ENCODE measurements at places on chromosomes 4 and X.
A peak's percentile ranks its signal among the peaks of the same experiment; 100 is the strongest.

GRCh38 chr4:109721033-109721432 is 8.8 kb downstream of the PLA2G12A start:
- H3K4me1 ChIP-seq: no peaks in the 10 kb centered on the region
- no peak overlapping the region for H3K27ac ChIP-seq
- no peaks in the 10 kb centered on the region for H3K27me3 ChIP-seq
- no peak overlapping the region for H3K4me3 ChIP-seq
- no peaks in the 10 kb centered on the region for H3K36me3 ChIP-seq

DNA sequence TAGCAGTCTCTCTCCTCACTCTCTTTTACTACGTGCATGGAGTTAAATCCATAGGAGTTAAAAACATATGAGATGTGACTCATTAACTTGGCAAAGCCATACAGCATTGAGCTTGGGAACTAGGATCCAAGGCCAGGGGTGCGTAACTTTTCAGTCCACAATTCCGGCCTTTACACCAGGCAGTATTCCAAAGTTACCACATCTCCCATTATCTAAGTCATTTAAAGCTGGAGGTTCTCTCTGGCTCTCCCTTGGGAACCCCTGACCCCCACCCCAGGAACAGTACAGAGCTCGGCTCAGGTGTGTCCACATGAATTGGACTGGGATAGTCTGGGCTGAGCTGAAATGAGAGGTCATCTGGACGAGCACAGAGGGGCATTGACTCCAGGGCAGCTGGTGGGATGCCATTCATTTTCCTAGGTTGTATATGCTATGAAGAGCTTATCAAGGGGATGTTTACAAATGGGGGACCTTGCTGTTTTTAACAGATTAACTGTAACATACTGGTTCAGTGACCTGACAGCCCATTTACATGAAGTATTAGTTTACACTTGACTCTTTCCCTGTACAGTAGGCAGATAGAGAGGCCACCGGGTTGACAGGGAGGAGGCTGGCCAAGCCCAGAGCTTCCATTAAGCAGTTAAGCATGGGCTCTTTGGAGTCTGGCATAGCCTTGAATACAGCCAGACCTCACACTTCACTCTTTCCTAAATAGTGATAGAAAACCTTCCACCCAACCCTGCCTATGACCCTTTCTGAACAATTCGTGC is 128.8 kb downstream of the RAB28 start:
- no peak overlapping the region for H3K27ac ChIP-seq
- H3K4me3 ChIP-seq: no peak overlapping the region
- H3K4me1 ChIP-seq: no peaks in the 10 kb centered on the region
- no peaks in the 10 kb centered on the region for H3K36me3 ChIP-seq
- no peak for DNase-seq
- no peaks in the 10 kb centered on the region for H3K27me3 ChIP-seq

DNA sequence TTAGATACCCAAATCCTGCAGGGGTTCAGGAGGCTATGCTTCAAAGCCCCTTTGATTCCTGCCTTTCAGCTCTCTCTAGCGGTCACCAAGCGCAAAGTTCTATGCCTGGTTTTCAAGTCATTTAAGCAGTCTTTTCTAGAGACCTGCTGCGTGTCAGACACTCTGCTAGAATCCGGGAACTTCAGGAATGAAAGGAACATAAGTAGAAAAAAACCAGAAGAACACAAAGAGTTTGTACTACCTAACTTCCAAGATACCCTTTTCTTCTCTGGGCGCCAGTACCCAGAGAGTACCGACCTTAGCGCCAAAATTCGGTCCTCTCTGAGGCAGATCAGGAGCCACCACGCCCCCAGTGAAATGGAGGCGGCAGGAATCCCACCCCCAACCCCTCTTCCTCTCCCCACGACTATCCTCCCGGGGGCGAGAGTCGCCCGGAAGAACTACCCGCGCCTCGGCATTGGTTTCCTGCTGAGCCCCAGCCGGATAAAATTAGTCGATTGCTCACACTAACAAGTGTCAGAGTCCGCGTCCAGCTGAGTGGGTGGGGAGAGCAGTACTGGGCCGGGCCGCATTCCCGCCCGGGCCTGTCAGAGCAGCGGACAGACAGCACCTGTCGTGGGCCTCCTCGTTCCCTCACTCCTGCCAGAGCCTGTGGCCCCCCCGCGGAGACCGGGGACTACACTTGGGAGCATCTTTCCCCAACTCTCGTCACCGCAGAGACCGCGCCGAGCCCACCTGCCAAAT is 78.8 kb downstream of the RLIM start:
- no peaks in the 10 kb centered on the region for H3K27me3 ChIP-seq
- no peaks in the 10 kb centered on the region for H3K4me1 ChIP-seq
- peak overlapping the region; percentile 37 for H3K4me3 ChIP-seq
- H3K27ac ChIP-seq: peak overlapping the region; percentile 76

DNA sequence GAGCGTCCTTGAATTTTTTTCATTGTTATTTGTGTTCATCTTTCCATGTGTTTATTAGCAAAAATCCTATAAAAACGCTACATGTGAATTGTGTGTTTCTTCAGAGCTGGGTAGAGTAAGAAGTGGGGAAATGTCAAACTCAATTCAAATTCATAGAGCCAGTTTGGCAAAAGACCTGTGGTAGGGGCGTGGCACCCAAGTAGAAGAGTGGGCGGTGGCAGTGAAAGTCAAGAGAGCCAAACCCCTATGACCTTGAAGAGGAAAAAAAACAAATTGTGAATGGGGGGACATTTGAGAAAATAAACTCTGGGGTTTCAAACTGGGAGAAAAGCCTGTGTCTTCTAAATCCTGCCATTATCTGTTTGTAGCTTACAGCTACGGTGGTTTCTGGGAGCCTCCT is 4.4 kb upstream of the FOXO4 start:
- DNase-seq: no peak
- no peaks in the 10 kb centered on the region for H3K36me3 ChIP-seq
- no peak overlapping the region for H3K27ac ChIP-seq
- no peaks in the 10 kb centered on the region for H3K4me1 ChIP-seq

GRCh38 chrX:134373736-134374135 is 86.2 kb upstream of the HPRT1 start:
- no peak for DNase-seq
- no peaks in the 10 kb centered on the region for H3K36me3 ChIP-seq
- H3K27me3 ChIP-seq: no peaks in the 10 kb centered on the region
- no peaks in the 10 kb centered on the region for H3K4me1 ChIP-seq
- peak overlapping the region; percentile 93 for H3K27ac ChIP-seq

GRCh38 chr4:84901173-84901572 is 65.3 kb downstream of the WDFY3 start:
- H3K36me3 ChIP-seq: no peaks in the 10 kb centered on the region
- H3K4me1 ChIP-seq: peaks cover 7% of the 10 kb centered on the region
- no peaks in the 10 kb centered on the region for H3K27me3 ChIP-seq
- H3K27ac ChIP-seq: no peak overlapping the region
- no peak for DNase-seq

DNA sequence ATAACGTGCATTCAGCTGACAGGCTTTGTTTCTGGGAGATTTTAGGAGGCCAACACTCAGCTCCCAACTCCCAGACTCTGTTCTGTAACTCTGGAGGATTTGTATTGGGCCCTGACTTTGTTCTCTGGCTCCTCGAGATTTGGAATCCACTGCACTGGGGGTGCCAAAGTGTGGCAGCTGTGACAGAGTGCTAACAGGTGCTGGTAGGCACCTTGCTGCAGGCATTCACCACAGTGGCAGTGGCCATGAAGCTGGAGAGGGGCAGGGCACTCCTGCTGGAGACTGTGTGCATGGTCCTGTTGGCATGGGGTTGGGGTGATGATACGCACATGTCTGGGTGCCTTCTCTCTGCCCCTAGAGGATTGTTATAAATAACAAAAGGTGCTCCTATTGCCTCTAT is 1094.9 kb upstream of the SLIT2 start:
- no peak for DNase-seq
- no peaks in the 10 kb centered on the region for H3K36me3 ChIP-seq
- H3K4me3 ChIP-seq: no peak overlapping the region
- no peak overlapping the region for H3K27ac ChIP-seq
- no peaks in the 10 kb centered on the region for H3K4me1 ChIP-seq

DNA sequence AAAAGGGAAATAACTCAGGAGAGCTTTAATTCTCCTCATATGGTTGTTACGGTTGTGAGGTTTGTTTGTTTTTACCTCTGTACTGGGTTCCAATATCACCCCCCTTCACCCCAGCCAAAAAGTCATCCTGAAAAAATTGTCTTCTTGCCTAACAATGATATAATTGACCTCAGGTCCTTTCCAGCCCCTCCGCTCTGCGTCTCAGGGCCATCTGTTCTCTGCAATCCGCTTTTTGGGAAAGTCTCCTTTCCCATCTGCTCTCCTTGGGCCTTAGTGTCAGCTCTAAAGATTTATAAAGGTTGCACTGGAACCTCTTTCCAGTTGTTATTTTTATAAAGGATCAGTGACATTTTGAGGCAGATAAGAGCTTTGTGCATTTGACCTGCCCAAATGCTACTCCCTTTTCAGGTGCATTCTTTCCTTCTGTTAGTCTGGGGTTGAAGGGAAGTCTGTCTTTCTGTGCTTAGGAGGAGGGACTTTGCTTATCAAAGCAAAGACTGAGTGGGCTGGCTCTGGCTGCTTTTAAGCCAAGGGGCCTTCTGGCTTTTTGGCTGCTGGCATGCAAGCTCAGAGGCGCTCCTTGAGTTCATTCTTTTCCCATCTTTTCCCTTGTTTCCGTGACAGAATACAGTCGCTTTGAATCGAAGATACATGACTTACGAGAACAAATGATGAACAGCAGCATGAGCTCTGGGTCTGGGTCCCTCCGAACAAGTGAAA is 34.1 kb downstream of the DLG3 start:
- no peak for DNase-seq
- H3K36me3 ChIP-seq: no peaks in the 10 kb centered on the region
- no peaks in the 10 kb centered on the region for H3K4me1 ChIP-seq
- H3K4me3 ChIP-seq: no peak overlapping the region

GRCh38 chrX:93637591-93637990 is 35.8 kb downstream of the NAP1L3 start:
- no peaks in the 10 kb centered on the region for H3K27me3 ChIP-seq
- H3K4me3 ChIP-seq: no peak overlapping the region
- no peak for DNase-seq

DNA sequence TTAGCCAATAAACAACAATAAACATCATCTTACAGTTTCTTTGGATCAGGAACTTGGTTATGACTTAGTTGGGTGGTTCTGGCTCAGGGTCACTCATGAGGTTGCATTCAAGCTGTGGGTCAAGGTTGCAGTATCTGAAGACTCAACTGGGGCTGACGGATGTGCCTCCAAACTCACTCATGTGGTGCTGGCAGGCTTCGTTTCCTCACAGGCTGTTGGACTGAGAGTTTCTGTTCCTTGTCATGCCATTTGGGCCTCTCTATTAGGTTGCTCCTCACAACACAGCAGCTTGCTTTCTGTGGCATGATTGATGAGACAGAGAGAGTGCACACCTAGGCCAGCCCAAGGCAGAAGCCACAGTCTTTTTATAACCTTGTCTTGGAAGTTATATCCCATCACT is 20.7 kb downstream of the FRMPD3 start:
- no peaks in the 10 kb centered on the region for H3K36me3 ChIP-seq
- H3K4me1 ChIP-seq: no peaks in the 10 kb centered on the region
- H3K4me3 ChIP-seq: no peak overlapping the region

DNA sequence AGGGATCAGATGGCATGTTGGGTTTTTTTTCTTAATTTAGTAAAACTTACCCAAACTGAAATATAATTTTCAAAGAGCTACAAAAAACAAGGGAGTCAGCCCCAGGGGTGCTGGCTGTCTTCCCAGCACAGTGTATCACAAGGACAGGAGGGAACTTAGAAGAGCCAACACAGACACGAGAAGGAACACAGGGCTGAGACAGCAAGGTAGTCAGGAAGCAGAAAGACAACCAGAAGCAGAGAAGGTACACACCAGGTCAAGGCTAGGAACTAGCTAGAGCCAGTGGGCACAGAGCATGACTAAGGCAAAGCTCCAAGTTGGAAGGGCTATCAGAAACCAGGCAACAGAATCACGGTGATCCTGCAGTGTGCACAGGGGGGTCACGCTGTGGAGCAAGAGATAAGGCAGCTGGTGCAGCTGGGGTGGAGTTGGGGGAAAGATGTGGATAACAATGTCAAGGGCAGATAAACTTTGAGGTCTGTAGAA is 168.7 kb downstream of the NR3C2 start:
- H3K27ac ChIP-seq: no peak overlapping the region
- no peak overlapping the region for H3K4me3 ChIP-seq
- DNase-seq: no peak

- H3K27ac ChIP-seq: no peak overlapping the region
- no peak for DNase-seq
- H3K4me1 ChIP-seq: peaks cover 8% of the 10 kb centered on the region
- H3K4me3 ChIP-seq: no peak overlapping the region
- no peaks in the 10 kb centered on the region for H3K36me3 ChIP-seq
- no peaks in the 10 kb centered on the region for H3K27me3 ChIP-seq
Observed at GRCh38 chr4:128556756-128557155, 252.7 kb upstream of the JADE1 start.

GRCh38 chr4:7417639-7418038 is 17.1 kb downstream of the PSAPL1 start:
- DNase-seq: no peak
- H3K27ac ChIP-seq: no peak overlapping the region
- H3K4me3 ChIP-seq: no peak overlapping the region
- H3K27me3 ChIP-seq: no peaks in the 10 kb centered on the region

GRCh38 chrX:80174925-80175574 is 160.5 kb downstream of the TBX22 start:
- H3K36me3 ChIP-seq: no peaks in the 10 kb centered on the region
- no peaks in the 10 kb centered on the region for H3K27me3 ChIP-seq
- no peak overlapping the region for H3K4me3 ChIP-seq
- no peaks in the 10 kb centered on the region for H3K4me1 ChIP-seq

- no peaks in the 10 kb centered on the region for H3K4me1 ChIP-seq
- no peak for DNase-seq
- H3K27me3 ChIP-seq: no peaks in the 10 kb centered on the region
- H3K36me3 ChIP-seq: no peaks in the 10 kb centered on the region
Observed at GRCh38 chr4:124070688-124071484, 641.6 kb downstream of the ANKRD50 start.

- no peaks in the 10 kb centered on the region for H3K4me1 ChIP-seq
- no peak for DNase-seq
- no peak overlapping the region for H3K27ac ChIP-seq
- no peak overlapping the region for H3K4me3 ChIP-seq
Observed at GRCh38 chr4:57612279-57612678, 502.1 kb upstream of the IGFBP7 start.

- H3K36me3 ChIP-seq: no peaks in the 10 kb centered on the region
- DNase-seq: no peak
- no peaks in the 10 kb centered on the region for H3K4me1 ChIP-seq
Observed at GRCh38 chrX:120428309-120428708, 40.8 kb downstream of the LAMP2 start.

GRCh38 chrX:79154596-79155359 is 10.3 kb downstream of the GPR174 start:
- H3K36me3 ChIP-seq: no peaks in the 10 kb centered on the region
- no peaks in the 10 kb centered on the region for H3K27me3 ChIP-seq
- H3K4me1 ChIP-seq: no peaks in the 10 kb centered on the region
- no peak overlapping the region for H3K27ac ChIP-seq
- DNase-seq: no peak

Measured in uterus (tissue), 4 donors.